Inflammatory macrophage treated with lipopolysaccharide for 1 hour (primary cell): ENCODE measurements at places on chromosomes 6 and 20.

DNA sequence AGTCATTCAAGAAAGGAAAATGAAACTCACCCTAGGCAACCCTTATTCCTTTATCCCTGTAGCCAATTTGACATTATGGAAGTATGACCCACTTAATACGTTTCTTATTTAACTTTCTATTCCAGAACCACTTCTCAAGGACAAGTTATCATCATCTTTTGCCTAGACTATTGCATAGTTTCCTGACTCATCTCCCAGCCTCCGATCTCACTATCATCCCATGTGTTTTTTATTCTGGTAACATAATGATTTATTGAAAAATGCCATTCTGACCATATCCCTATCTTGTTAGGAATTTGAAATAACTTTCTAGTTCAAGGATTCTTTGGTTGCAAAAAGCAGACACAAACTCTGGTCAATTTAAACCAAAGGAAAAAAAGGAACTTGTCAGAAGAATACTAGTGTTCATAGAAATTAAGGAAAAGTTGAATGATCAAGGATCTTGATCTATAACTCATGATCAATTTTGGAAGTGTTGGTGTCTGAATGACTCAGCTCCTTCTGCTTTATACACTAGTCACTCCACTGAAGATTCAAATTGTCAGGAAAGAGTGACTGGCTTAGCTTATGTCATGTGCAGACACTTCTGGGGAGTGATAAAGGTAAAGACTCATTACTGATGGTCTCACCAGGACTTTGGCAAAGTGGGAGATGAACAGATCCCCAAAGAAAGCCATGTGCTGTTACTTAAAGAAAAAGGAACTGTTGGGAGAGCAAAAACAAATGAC is 8.5 kb upstream of the TINAG start:
- no peak for DNase-seq

- DNase-seq = peak; percentile 16
Measured at GRCh38 chr6:142155895-142156757, 9.1 kb downstream of the VTA1 start.

DNA sequence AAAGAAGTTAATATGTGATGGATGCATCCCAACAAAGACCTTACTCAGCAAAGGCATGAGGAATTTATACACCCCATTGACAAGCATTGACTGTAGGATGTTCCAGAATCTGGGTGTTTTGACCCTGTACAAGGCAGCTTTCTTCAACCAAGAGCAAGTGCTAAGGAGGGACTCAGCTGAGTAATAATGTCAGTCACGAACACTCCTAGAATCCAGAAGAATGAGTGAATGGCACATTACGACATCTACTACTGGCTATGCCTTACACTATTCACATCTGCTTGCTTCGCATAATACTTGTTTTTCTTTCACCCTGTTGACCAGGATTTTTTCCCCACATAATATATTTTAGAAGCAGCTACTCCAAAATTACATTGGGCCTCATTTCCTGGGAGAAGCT is 42.5 kb upstream of the VGLL2 start:
- DNase-seq = no peak

GRCh38 chr20:36754656-36755222 is 8.8 kb upstream of the NDRG3 start:
- DNase-seq = peak; percentile 72

- DNase-seq = no peak
Measured at GRCh38 chr6:37515712-37516075, 16.0 kb upstream of the CCDC167 start.

DNA sequence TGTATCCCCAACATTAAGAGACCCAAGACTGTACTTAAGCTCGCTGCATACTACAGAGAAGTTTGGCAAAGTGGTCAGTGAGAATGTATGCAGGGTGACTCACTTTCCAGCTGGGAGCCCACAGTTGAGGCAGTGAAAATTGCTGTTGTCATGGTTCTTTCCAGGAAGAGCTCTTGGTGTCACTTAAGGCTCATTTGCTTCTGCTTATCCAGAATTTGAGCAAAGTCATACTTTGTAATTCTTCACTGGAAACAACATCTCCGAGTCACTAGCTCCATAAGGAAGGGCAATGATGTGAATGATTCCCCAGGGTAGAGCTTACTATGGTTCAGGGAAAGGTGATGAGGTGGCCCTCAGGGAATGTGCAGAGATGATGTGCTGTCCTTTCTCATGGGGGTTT is 65.4 kb upstream of the FBXL4 start:
- DNase-seq = peak; percentile 52

- DNase-seq = no peak
Measured at GRCh38 chr6:133644892-133645619, 243.9 kb upstream of the TCF21 start.

- DNase-seq = no peak
Measured at GRCh38 chr6:161434350-161434749, 160.5 kb upstream of the AGPAT4 start.

DNA sequence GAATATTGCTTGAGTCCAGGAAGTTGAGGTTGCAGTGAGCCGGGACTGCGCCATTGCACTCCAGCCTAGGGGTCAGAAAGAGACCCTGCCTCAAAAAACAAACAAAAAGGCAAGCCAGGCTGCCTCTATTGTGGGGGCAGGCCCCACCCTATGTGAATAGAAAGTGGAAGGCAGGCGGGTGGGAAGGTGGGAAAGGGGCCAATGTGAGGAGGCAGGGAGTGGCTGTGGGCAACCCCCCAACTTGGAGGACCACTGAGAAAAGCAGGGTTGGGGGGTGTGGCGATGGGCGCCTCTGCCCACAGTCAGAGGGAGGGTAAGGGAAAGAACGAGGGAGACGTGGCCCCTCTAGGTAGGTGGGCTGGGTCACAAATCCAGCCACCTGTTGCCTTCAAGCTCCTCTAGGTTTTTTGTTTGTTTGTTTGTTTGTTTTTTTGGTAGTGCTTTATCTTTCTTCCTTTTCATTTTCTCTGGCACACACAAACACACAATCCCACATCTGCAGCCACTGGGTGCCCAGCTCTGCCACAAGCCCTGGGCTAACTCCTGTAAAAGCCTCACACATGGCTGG is 5.3 kb upstream of the AP5S1 start:
- DNase-seq = no peak

DNA sequence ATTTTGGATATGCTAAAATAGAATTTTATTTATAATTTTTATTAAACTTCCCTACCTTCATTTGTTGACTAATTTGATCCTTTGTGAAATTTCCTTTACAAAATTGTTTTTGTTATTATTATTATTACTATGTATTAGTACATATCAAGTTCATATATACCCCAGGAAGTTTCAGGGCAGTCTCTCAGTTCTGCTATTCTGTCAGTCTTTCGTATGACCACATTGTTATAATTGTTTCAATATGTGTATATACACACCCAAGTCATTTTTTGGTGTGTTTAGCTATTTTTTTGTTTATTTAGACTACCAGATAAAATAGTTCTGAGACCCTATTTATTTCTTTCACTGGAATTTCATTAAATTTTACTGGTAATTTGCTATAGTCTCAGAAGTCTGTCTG is 72.1 kb downstream of the NKAIN2 start:
- no peak for DNase-seq

GRCh38 chr6:81105998-81106397 is 646.5 kb downstream of the TENT5A start:
- DNase-seq = no peak

DNA sequence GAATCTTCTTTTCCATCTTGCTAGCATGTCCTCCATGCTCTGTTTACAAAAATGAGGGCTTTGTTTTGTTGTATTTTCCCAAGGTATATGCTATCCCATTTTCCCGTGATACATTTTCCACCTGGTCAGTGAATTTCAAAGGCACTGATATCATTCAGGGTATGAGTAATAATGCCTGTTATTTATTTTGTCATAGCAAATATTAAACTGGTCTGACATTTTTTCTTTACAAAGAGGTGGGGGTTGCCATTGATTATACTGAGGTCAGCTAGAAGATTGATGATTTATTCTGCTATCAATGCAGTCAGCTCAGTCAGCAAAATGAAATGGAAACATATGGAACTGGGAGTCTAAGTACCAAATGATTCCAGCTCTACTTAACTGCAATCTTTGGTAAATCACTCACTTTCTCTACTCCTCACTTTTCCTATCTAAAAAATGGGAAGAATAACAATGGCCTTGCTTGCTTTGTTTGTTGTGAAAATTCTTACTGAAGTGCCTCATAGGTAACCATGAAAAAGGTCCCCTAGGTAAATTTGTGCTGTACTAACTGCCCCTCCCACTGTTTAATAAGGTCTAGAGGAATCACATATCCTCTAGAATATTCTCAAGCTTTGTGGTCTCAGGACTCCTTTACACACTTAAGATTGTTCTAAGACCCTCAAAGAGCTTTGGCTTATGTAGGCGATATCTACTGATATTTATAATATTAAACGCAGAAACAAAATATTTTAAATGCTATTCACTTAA is 64.0 kb downstream of the ARHGAP18 start:
- DNase-seq = no peak

- no peak for DNase-seq
Measured at GRCh38 chr6:78487401-78487800, 379.9 kb upstream of the IRAK1BP1 start.

- DNase-seq = no peak
Measured at GRCh38 chr6:98590997-98591396, 243.4 kb upstream of the POU3F2 start.

DNA sequence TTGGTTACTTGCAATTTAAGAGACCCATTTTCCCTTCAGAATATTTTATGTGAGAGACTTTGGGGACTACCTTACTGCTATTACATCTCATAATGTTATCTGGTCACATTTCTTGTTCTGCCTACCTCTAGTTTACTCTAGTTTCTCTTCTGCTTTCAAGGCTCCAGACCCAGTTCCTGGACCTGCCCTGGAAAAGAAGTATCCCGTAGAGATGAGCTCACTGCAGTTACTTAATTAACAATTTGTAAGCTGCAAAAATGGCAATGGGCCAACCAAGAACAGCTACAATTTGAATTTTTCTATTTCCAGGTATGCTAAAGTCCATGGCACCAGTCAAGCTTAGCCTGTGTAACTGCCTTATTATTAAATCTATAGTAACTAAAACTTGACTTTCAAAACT is 25.0 kb downstream of the TAB2 start:
- DNase-seq = peak; percentile 51

- DNase-seq = no peak
Measured at GRCh38 chr6:136184738-136185137, 65.4 kb downstream of the MTFR2 start.

- DNase-seq = no peak
Measured at GRCh38 chr6:48553467-48554189, 442.6 kb upstream of the PTCHD4 start.

DNA sequence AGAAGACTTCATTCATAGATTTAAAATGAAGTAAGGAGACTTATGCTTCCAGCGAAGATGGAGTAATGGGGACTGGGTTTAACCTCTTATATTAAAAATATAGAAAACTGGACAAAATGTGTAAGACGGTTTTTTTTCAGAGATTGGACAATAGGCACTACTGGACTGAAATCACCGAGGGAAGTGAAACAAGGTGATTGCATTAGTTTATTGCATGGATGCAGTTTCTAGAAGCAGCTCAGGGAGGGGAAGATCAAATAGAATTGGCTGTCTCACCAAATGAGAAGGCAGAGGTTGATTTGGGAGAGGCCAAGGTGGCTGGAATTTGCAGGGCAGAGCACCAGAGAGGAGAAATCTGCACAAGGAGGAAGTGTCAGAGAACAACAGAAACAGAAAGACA is 162.6 kb downstream of the DNAH8 start:
- peak; percentile 56 for DNase-seq

DNA sequence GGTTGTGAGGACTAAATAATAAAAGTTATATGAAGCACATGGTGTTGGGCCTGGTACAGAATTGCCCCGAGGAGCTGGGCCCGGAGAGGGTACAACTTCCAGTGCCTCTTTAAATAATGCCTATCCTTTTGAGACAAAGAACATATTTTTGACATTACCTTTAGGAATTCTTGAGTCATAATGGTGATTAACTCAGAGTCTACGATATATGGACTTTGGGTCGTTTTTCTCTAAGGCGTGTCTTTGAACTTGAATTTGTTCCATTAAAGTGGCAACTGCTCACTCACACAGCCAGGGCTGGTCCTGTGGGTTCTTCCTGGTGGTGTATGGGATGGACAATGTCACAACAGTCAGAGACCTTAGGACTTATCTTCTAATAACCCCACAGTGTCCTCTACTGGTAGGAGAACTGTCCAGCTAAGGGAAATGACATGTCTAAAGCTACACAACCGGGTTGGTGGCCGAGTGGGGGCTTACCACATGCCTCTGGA is 106.5 kb downstream of the CDC5L start:
- peak; percentile 12 for DNase-seq

- no peak for DNase-seq
Measured at GRCh38 chr6:101208152-101208551, 185.4 kb upstream of the GRIK2 start.

GRCh38 chr6:72246926-72247325 is 360.6 kb downstream of the RIMS1 start:
- DNase-seq = no peak

DNA sequence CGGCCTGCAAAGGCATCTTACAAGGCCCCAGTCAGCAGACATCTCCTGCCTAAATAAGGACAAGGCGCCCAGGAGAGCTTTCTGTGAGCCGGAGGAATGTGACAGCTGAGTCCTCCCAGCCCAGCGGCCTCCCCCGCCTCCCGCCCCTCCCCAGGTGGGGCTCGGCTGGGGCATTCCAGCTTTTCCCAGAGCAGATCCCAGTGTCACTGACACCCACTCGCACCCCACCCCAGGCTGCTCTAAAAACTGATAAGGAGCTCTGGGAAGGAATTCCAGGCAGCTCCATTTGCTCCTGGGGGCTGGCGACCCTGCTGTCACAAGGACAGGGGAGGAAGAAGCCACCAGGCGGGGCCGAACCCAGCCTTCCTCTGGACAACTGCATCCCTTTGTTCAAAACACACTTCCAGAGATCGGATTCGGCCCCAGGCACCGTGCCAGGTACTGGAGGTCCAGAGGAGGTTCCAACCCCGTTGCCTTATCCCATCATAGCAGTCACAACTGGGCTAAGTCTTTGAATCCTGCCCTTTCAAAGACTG is 49.7 kb downstream of the JPH2 start:
- no peak for DNase-seq

- no peak for DNase-seq
Measured at GRCh38 chr20:6418732-6419131, 295.9 kb upstream of the FERMT1 start.

DNA sequence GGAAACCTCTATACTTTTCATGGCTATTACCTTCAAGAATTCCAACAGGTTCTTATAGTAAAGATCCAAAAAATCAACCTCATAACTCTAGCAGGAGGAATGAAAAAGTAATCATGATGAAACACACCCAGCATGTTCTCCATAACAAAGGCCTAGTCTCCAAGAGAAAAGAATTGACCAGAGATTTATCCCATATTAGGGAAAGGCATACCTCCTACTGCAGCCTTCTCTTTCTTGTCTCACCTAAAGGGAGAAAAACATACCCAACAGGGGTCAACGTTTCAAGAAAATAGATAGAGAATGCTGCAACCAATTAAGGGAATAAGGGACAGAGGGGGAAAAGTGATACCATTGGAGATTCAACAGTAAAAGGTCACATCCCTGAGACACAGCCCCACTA is 262.5 kb downstream of the FRK start:
- DNase-seq = no peak

DNA sequence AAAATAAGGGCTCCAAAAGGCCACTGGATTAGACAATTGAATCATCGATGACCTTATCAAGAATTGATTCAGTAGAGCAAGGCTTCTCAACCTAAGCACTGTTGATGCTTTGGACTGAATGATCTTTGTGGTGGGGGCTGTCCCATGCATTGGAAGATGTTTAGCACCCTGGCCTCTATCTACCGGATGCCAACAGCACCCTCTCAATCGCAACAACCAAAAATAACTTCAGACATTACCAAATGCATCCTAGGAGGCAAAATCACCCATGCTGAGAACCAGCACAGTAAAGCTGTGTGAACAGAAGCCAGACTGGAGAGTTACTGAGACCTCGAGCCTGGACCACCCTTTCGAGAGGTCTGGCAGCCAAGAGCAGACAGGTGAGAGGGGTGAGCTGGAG is 67.5 kb downstream of the TBC1D7 start:
- no peak for DNase-seq
